ENCODE measurements at places on chromosomes 13 and 19. TPM values are rescaled to one million over a fixed set of nuclear protein-coding genes. Genes with fewer than 3 reads are reported as not detected.

- H3K27me3 ChIP-seq = no peaks in the 10 kb centered on the region
- H3K36me3 ChIP-seq = no peaks in the 10 kb centered on the region
- no peak for DNase-seq
- H3K27ac ChIP-seq = no peak overlapping the region
Observed at GRCh38 chr19:18975869-18976268, 34.9 kb upstream of the HOMER3 start.

- H3K27ac ChIP-seq = no peak overlapping the region
- no peak overlapping the region for H3K4me3 ChIP-seq
- H3K4me1 ChIP-seq = peaks cover 26% of the 10 kb centered on the region
Observed at GRCh38 chr13:111211789-111212516, 96.8 kb downstream of the ARHGEF7 start.

FIZ1 gene
- 28.5 TPM for total RNA-seq

- H3K27ac ChIP-seq = no peak overlapping the region
- H3K4me3 ChIP-seq = no peak overlapping the region
- DNase-seq = no peak
- H3K27me3 ChIP-seq = no peaks in the 10 kb centered on the region
- H3K4me1 ChIP-seq = no peaks in the 10 kb centered on the region
Observed at GRCh38 chr13:29046588-29046987, 226.4 kb downstream of the MTUS2 start.

- no peaks in the 10 kb centered on the region for H3K27me3 ChIP-seq
- peak overlapping the region; percentile 75 for H3K4me3 ChIP-seq
- peaks cover 17% of the 10 kb centered on the region for H3K4me1 ChIP-seq
- H3K27ac ChIP-seq = peak overlapping the region; percentile 92
- H3K36me3 ChIP-seq = peaks cover 3% of the 10 kb centered on the region
- no peak for DNase-seq
Observed at GRCh38 chr13:99984461-99985240, 3.1 kb downstream of the ZIC2 start.

DNA sequence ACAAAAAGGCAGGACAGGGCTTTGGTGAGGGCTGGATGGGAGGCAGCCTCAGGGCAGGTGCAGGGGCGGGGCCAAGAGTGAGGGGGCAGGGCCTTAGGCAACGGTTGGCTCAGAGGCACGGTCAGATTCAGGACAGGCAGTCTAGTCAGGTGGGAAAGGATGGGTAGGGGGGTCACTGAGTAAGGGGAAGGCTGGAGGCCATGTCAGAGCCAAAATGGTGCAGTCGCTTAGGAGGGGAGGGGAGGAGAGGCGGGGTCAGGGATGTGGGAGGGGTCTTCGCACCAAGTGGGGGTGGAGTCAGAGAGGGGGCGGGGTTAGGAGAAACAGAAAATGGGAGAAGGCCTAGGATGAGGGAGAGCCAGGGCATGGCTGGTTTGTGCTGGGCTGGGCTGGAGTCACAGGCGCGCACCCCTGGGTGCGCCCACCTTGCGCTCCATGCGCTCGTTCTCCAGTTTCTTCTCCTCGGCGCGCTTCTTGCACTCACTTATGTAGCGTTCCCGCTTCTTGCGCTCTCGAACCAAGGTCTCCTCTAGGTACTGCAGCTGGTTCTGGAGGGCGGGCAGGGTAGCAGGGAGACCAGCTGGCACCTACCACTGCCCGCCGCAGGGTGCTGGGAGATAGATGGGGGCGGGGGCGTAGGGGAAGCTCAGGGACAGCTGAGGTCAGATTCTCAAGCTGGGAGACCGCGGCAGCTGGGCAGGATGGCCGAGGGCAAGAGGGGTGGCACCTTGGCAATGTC is 6.8 kb upstream of the RGL3 start:
- H3K27ac ChIP-seq = no peak overlapping the region
- H3K27me3 ChIP-seq = no peaks in the 10 kb centered on the region
- H3K4me1 ChIP-seq = no peaks in the 10 kb centered on the region
- no peaks in the 10 kb centered on the region for H3K36me3 ChIP-seq
- no peak overlapping the region for H3K4me3 ChIP-seq

- H3K36me3 ChIP-seq = no peaks in the 10 kb centered on the region
- DNase-seq = no peak
- no peaks in the 10 kb centered on the region for H3K27me3 ChIP-seq
- H3K4me1 ChIP-seq = no peaks in the 10 kb centered on the region
- H3K4me3 ChIP-seq = no peak overlapping the region
- H3K27ac ChIP-seq = no peak overlapping the region
Observed at GRCh38 chr13:98315902-98316301, 138.8 kb upstream of the RNF113B start.

RFX1 gene
- 15.2 TPM for total RNA-seq

- H3K4me1 ChIP-seq = no peaks in the 10 kb centered on the region
- H3K36me3 ChIP-seq = no peaks in the 10 kb centered on the region
- H3K27ac ChIP-seq = no peak overlapping the region
- DNase-seq = no peak
- no peak overlapping the region for H3K4me3 ChIP-seq
Observed at GRCh38 chr19:50640368-50640767, 687 bp upstream of the SYT3 start.

DNA sequence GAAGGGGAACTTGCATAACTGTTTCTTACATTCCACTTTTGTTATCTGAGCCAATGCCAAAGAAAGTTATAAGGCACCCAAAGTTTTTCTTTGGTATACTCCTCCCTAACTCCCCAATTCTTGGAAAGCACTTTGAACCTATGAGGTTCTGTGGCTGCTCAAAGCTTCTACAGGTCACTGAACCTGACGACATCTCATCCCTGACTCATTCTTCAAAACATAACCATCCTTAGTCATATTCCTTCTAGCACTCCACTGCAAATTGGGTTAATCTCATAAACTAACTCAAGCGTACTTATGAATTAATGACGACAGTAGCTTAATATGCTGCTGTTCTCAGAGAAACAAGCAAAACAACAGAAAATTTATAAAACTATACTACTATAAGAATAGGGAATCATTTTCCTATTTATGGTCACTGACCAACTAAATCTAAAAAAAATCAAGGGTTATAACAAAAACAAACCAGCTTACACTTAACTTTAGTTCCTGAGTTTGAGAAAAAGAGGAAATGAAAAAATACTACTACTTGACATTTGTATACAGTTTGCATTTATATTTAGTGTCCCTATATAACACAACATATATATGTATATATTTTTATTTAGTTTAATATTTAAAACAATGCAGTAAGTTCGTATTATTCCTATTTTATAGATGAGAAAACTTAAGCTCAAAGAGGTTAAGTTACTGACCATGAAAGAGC is 69.1 kb downstream of the CAB39L start:
- H3K36me3 ChIP-seq = no peaks in the 10 kb centered on the region
- peak; percentile 15 for DNase-seq
- no peak overlapping the region for H3K4me3 ChIP-seq
- H3K4me1 ChIP-seq = no peaks in the 10 kb centered on the region
- no peak overlapping the region for H3K27ac ChIP-seq

CEACAM1 gene
- 2.4 TPM for total RNA-seq

DNA sequence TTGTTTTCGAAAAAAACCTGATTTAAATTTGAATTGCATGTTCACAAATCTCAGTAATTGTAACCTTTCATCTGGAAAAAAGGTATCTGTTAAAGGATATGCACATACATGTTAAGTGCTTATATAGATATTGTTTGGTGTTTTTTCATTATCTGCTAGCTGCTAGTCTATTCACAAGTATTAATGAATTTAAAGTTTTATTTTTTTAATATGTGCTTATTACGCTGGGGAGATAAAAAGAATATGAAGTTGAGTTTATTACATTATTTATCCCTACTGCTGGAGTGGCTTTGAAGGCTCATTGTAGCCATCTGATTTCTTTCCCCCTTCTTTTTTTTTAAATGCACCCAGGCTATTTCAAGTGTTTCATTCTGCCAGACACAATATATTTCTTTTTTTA is 3.9 kb upstream of the MAB21L1 start:
- H3K36me3 ChIP-seq = no peaks in the 10 kb centered on the region
- no peak overlapping the region for H3K4me3 ChIP-seq

MEDAG gene
- total RNA-seq = 0.67 TPM

- no peaks in the 10 kb centered on the region for H3K4me1 ChIP-seq
- H3K4me3 ChIP-seq = no peak overlapping the region
- no peak for DNase-seq
- H3K27me3 ChIP-seq = no peaks in the 10 kb centered on the region
Observed at GRCh38 chr13:45682494-45683008, 19.6 kb upstream of the CBY2 start.

- H3K27ac ChIP-seq = no peak overlapping the region
- no peaks in the 10 kb centered on the region for H3K4me1 ChIP-seq
- DNase-seq = no peak
- H3K4me3 ChIP-seq = no peak overlapping the region
- no peaks in the 10 kb centered on the region for H3K36me3 ChIP-seq
Observed at GRCh38 chr19:40116075-40116474, 25.3 kb upstream of the ZNF780A start.

GRCh38 chr19:42816894-42817293 is 51.4 kb upstream of the PSG8 start:
- H3K4me3 ChIP-seq = no peak overlapping the region
- no peak overlapping the region for H3K27ac ChIP-seq
- H3K4me1 ChIP-seq = no peaks in the 10 kb centered on the region
- DNase-seq = no peak

DNA sequence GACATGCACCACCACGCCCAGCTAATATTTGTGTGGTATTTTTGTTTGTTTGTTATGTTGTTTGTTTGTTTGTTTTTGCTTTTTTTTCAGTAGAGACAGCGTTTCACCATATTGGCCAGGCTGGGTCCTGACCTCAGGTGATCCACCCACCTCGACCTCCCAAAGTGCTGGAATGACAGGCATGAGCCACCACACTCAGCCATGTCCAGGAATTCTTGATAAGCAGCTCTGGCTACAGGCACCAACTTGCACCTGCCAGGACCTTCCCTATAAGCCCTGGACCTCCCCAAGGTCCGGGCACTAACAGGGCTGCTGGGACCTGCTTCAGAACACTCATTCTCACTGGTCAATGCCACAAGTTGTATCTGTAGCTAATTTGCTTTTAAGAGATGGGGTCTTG is 48.7 kb downstream of the TINCR start:
- DNase-seq = no peak
- no peak overlapping the region for H3K4me3 ChIP-seq
- H3K27ac ChIP-seq = no peak overlapping the region
- H3K4me1 ChIP-seq = no peaks in the 10 kb centered on the region
- H3K27me3 ChIP-seq = no peaks in the 10 kb centered on the region

DNA sequence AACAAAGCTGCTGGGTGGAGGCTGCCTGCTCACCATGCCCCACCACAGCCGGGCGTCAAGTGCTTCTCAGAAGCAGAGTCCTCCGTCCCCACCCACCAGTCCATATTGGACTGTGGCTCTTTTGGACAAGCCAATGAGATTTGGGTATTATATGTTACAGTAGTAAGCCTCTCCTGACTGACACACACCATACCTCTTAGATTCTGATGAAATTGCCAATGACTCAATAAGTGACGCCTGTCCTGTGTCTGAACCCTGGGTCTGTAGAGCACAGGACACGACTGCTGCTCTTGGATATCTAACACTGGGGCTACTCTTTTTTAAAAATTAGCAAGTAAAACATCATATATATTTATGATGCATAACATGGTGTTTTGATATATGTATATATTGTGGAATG is 44.8 kb upstream of the UBAC2 start:
- H3K4me3 ChIP-seq = no peak overlapping the region
- H3K27me3 ChIP-seq = no peaks in the 10 kb centered on the region
- H3K36me3 ChIP-seq = no peaks in the 10 kb centered on the region
- no peak overlapping the region for H3K27ac ChIP-seq

DNA sequence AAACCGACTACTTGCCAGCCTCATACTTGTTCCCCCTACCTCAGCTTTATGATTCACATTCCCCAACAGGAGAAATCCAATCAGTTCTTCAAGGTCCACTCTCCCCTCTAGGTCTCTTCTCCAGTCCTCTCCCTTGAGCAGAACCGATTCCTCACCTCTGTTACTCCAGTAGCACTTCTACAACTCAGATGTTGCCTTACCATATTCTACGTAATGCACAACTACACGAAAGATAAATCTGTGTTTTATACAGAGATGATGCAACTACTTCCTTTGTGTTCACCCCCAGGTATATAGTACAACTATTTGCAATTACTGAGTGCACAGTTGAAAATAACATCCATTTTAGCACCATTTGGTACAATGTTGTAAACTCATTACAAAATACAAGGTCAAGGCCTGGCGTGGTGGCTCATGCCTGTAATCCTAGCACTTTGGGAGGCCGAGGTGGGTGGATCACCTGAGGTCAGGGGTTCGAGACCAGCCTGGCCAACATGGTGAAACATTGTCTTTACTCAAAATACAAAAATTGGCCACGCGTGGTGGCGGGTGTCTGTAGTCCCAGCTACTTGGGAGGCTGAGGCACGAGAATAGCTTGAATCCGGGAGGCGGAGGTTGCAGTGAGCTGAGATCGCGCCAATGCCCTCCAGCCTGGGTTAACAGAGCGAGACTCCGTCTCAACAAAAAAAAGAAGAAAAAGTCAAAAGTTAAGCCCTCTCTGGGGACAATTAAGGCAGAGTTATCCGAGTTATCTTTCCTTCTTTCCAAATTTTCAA is 2.8 kb upstream of the WBP4 start:
- DNase-seq = no peak
- H3K4me1 ChIP-seq = peaks cover 54% of the 10 kb centered on the region
- H3K4me3 ChIP-seq = peak overlapping the region; percentile 88
- H3K27me3 ChIP-seq = no peaks in the 10 kb centered on the region
- peaks cover 12% of the 10 kb centered on the region for H3K36me3 ChIP-seq

DNA sequence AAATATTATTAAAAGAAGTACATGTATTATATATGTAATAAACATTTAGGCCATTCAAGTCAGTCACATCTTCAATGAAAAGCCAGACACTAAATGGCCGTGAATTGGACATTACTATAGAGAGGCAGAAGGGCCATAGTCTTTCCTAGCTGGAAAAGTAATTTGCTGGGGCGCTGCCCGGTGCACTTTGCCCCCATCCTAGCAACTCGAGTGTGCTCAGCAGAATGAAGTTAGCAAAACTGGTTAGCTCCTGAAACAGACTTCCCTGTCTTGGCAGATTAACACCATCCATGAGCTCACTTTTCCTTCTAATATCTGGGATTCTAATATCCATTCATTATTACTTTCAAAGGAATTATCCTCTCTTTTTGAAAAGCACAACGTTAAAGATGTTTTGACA is 2.8 kb upstream of the SPRYD7 start:
- H3K27me3 ChIP-seq = no peaks in the 10 kb centered on the region
- no peaks in the 10 kb centered on the region for H3K36me3 ChIP-seq
- no peak overlapping the region for H3K4me3 ChIP-seq
- H3K4me1 ChIP-seq = peaks cover 8% of the 10 kb centered on the region
- no peak overlapping the region for H3K27ac ChIP-seq

Measured in Panc1 (cell line).